ENCODE measurements at places on chromosomes 3 and 15.

DNA sequence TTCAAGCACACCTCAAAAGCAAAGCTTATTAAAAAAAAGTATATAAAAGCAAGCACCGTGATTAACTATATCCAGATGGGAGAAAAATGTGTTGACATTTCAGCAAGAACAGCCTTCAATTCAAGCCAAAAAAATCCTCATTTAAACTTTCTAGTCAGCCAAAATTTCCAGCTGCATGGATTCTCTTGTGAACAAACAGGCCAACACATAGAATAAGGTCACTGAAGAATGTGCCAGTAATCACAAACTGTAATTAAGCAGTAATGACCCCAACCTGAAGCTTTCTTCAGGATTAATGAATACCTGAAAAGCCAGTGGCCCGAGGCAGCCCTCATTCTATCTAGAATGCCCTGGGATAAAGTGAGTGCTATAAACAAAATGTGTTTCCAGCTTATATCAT is 130.7 kb upstream of the KCNMB2 start:
- no peak for DNase-seq

- DNase-seq = no peak
These were observed 17.8 kb upstream of the ABHD2 start for GRCh38 chr15:89070197-89071124.

- DNase-seq = no peak
These were observed 20.3 kb downstream of the SPG21 start for GRCh38 chr15:64969401-64969800.

GRCh38 chr3:145383416-145383815 is 777.6 kb downstream of the PLOD2 start:
- no peak for DNase-seq

DNA sequence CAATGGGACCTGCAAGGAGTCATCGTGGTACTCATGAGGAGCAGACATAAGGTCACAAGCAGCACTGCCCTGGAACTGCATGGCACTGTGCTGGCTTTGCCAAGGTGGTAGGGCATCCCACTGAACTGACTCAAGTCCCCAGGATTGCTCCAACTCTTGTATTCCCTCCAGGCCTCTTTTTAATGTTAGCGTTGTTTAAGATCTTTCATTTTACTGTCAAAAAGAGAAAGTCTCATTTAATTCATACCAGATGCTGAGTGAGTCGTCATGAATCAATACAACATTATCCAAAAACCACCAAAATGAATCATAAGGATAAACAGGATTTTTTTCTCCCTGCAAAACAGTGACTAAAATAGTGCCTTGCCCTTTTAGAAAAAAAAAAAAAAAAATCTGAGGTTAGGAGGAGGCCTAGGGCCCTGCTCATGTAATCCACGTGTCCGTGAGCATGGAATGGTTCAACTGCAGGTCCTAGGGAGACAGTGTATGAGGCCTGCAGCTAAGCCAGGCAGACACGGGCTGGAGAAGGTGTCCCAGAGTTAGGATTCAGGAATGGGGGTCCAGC is 36.7 kb upstream of the BLM start:
- DNase-seq = no peak

DNA sequence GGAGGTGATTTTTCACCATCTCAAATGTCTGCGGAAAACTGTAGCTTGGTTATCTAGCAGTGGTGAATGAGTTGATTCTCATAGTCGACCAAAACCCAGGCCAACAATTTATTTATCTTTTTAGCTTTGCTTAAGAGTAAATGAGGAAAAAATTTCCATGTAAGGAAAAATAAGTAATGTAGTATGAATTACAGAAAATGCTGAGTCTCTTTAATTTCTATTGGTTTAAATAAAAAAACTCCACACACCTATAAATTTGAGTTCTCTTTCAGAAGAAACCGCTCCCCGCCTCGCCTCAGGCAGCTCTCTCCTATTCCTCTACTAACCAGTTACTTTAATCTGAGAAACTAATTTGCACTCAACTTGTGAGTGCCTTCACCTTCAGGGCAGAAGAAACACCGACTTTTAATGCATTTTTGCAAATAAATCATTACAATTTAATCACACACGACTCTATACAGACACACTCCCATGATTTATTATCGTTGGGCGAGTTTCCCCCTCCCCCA is 540 bp upstream of the RSRC1 start:
- no peak for DNase-seq

DNA sequence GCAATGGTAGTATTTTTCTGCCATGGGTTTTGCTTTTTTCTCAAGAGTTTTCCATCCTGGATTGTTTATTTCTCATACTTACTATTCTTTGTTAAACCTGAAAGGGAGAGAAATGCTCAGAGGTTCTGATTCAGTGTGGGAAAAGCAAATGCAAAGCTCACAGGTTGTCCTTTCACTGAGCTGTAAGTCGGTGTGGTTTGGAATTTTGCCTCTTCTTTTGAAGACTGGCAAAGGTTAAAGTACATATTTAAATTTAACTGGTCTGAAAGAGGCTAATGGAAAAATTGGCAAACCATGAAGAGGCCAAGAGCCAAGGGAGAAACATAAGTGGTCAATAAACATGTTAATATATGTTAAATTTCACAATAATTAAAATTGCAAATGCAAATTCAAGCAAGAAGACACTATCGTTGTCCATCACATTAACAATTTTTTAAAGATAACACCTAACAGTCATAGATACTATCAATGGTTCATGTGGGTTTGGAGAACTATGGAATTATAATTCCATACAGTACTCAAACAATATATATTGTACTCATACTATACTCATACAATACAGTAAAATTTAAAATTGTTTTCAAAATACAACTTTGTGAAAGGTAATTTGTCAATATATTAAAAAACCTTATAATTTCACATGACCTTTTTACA is 246.8 kb upstream of the STT3B start:
- no peak for DNase-seq

DNA sequence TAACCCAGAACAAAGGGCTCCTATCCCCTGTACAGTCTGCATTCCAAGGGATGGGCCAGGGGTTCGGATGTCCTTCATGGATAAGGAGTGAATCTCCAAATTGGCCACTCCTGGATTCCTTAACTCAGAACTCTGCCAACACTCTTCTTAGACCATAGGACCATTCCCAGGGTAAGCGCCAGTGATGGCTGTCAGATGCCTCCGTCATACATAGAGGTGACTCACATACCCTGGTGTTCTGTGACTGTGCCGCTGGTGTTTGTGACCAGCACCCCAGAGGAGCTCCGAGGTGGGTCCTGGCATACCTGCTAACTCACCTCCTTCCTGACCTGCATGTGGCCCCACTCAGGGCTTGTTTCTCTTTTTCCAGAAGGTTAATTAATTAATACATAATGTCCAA is 134.7 kb downstream of the KLF13 start:
- DNase-seq = no peak

DNA sequence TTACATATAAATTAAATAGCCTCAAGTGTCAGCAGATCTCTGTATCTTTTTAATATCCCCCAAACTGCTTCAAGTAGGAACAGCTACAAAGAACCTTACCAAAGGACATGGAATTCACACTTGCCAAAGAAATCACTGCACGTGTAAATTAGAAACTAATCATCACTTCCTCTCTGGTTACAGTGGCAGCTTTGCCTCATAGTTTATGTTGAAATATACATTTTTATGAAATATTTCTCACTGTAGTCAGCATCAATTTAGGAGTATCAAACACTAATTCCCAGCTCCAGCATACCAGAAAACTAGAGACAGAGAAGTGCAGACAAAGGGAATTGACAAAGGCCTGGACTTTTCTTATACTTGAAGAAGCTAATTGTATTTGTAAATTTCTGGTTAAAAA is 260.9 kb downstream of the TIGIT start:
- no peak for DNase-seq

DNA sequence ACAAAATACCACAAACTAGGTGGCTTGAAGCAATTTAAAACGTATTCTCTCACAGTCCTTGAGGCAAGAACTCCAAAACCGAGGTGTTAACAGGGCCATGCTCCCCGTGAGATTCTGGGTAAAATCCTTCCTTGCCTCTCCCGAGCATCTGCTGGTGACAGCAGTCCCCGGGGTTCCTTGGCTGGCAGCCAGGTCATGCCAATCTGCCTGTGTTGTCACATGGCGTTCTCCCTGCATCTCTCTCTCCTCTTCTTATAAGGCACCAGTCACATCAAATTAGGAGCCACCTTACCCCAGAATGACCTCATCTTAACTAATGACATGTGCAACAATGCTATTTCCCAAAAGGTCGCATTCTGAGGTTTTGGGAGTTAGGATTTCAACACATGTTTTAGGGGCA is 26.3 kb upstream of the LRRN1 start:
- no peak for DNase-seq

- DNase-seq = no peak
These were observed 9.1 kb downstream of the FES start for GRCh38 chr15:90893175-90894090.

DNA sequence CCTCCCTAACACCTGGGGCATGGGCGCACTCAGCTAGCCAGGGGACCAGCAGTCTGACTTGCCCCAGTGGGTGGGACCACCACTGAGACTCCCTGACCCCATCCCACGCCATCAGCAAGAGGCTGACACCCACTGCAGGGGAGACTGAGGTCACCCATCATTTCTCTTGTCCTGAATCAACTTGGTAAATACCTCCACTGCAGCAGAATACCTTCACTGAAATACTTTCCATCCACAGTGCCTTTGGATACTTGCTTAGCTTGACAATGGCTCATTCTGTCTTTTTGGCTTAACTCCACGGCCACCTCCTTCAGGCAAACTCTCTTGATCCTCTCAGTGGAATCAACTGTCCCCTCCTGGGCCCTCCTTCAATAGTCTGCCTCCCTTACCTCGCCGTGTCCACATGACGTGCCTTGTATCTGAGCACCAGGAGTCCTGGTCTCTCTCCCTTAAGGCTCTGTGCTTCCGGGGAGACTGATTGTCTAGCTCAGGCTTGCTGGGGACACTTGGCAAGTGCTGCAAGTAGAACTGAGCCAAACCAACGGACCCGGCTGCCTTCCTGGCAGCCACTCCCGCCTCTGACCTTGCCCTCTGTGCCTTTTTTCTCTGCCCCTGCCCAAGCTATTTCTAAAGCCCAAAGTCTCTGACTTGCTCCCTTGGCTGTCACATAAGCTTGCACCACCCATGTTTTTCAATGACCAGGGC is 119.1 kb downstream of the ADCY5 start:
- no peak for DNase-seq

GRCh38 chr3:8186213-8186612 is 315.4 kb upstream of the LMCD1 start:
- no peak for DNase-seq

GRCh38 chr3:17315897-17316296 is 426.5 kb downstream of the TBC1D5 start:
- no peak for DNase-seq

- DNase-seq = no peak
These were observed 222.1 kb upstream of the ADAMTS9 start for GRCh38 chr3:64909757-64910467.

- peak; percentile 56 for DNase-seq
These were observed 7.1 kb downstream of the ELL3 start for GRCh38 chr15:43769584-43770228.

- peak; percentile 11 for DNase-seq
These were observed 951 bp downstream of the POMGNT2 start for GRCh38 chr3:43104660-43105595.

- DNase-seq = no peak
These were observed 189.4 kb downstream of the SLC9A9 start for GRCh38 chr3:143658861-143659260.

- DNase-seq = no peak
These were observed 410.8 kb downstream of the GAP43 start for GRCh38 chr3:116034086-116034485.

DNA sequence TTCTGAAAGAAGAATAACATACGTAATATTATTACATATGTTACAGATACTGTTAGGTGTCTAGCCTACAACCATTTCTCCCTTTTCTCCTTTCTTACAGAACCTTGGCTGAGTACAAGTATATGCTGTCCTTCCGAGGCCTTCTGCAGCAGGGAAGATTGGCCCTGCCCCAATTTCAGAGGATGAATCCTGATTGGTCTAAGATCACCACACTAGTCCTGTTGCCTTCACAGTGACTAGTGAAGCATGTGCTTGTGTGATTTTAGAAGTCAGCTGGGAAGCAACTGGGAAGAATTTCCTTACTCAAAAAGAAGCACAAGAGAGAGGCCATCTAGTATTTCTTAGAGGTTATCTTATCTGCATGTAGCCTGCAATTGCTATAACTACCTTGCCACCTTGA is 30.6 kb upstream of the MECOM start:
- DNase-seq = no peak

DNA sequence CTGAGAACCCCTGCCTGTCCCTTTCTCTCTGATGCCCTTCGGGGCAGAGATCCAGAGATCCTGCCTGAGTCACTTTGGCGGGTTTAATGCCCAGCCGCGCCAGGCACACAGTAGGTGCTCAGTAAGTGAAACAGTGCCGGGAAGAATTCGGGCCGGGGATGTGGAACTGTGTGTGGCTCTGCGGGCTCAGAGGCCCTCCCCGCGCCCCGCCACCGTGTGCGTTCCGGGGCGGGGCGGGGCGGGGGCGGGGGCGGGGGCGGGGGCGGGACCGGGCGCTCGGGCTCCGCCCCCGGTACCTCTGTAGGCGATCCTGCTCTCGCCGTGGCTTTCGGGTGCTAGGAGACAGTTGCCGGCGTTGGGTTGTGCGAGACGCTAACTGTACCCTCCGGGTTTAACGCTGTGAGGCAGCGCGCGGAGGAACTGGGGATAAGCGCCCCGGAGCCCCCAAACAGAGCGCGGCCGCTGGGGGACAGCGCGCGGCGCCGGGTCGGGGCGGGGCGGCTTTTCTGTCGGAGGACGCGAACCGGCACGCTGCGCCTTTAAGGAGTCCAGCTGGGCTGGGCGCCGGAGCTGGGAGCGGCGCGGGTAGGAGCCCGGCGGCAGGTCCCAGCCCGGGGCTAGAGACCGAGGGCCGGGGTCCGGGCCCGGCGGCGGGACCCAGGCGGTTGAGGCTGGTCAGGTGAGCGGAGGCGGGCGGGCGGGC is at the start of gene ABHD6:
ABHD6 (plus strand) TSS at position 555 of the 703 bp plus-strand sequence. CDS start 18,795 bp downstream, outside the sequence.
- DNase-seq = peak; percentile 77

DNA sequence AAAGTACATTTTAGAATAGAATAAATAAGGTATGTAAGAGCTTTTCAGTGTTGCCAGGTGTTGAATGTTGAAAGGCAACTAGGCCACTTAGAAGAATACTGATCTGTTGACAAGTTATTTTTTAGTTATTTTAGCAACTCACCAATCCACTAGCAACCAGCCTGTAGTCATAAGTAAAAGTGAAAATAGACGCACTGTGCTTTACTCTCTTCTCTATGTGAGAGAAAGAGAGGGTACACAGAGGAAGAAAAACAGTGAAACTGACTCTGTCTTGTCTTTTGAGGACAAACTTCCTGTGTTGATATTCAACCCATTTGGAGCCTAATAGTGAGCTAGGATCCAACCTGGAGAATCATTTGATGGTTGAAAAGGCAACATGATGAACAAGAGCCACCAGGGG is 327.1 kb upstream of the GOLIM4 start:
- no peak for DNase-seq

Measured in stimulated activated CD4-positive, alpha-beta T cell treated with anti-CD3 and anti-CD28 coated beads, Interleukin-1b, Interleukin-23, amount 100 ng/mL, for 48 hours (primary cell).